ENCODE measurements at places on chromosomes 1 and 21. TPM values are rescaled to one million over a fixed set of nuclear protein-coding genes. Genes with fewer than 3 reads are reported as not detected.

Gene WDR77
- total RNA-seq = 49.8 TPM

Gene PDZK1
- 0.95 TPM for total RNA-seq

Gene PEX11B
- total RNA-seq = 16.5 TPM

Gene TSPAN1
- total RNA-seq = 1.7 TPM

Gene SPRR4
- not detected for total RNA-seq

Gene NPHS2
- not detected for total RNA-seq

Gene DMBX1
- 0.71 TPM for total RNA-seq

Gene LCE2B
- not detected for total RNA-seq

Gene NBPF3
- total RNA-seq = 6.3 TPM

Gene OLIG1
- not detected for total RNA-seq

Gene SEMA4A
- 0.42 TPM for total RNA-seq

Gene ODF2L
- 9.7 TPM for total RNA-seq

Gene ADGRL4
- not detected for total RNA-seq

Gene CYYR1
- total RNA-seq = not detected

Gene CCDC30
- total RNA-seq = 0.59 TPM

Gene KLHDC7A
- 1.3 TPM for total RNA-seq

Gene APOBEC4
- not detected for total RNA-seq

Gene NID1
- total RNA-seq = 4.1 TPM

Gene CFH
- 3.8 TPM for total RNA-seq

Measured in A549 treated with RU486 at 1 μM for 4 hours (cell line).